Thyroid gland (tissue), 4 donors: ENCODE measurements at places on chromosomes 13 and 19. TPM values are rescaled to one million over a fixed set of nuclear protein-coding genes. Genes with fewer than 3 reads are reported as not detected.

DNA sequence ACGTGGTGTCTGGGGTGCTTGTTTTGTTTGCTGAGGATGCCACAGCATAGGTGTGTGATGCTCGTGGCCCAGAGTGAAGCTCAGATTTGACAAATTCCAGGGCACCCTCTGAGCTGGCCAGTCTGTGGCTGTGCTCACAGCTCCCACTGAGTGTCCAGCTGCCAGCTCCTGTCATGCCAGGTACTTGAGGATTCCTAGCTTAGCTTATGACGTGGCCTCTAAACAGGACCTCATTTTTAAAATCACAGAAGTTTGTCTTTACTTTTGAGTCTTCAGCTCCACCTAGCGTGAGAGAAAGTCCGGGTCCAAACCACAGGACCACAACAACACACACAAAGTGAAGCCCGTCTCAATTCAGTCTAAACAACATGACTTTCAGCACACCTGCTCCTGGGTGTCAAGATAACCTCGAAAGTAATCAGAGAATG lies 117.3 kb downstream of the RAB20 start:
- H3K27me3 ChIP-seq, result no peaks in the 10 kb centered on the region
- peak; percentile 62 for DNase-seq
- no peak overlapping the region for H3K27ac ChIP-seq
- H3K36me3 ChIP-seq, result peaks cover 22% of the 10 kb centered on the region
- peaks cover 4% of the 10 kb centered on the region for H3K4me1 ChIP-seq
- no peak overlapping the region for H3K4me3 ChIP-seq

- H3K36me3 ChIP-seq, result no peaks in the 10 kb centered on the region
- H3K4me3 ChIP-seq, result no peak overlapping the region
- H3K27ac ChIP-seq, result no peak overlapping the region
- no peaks in the 10 kb centered on the region for H3K27me3 ChIP-seq
- peaks cover 14% of the 10 kb centered on the region for H3K4me1 ChIP-seq
Observed at GRCh38 chr19:20926796-20927195, 3.7 kb downstream of the ZNF85 start.

DNA sequence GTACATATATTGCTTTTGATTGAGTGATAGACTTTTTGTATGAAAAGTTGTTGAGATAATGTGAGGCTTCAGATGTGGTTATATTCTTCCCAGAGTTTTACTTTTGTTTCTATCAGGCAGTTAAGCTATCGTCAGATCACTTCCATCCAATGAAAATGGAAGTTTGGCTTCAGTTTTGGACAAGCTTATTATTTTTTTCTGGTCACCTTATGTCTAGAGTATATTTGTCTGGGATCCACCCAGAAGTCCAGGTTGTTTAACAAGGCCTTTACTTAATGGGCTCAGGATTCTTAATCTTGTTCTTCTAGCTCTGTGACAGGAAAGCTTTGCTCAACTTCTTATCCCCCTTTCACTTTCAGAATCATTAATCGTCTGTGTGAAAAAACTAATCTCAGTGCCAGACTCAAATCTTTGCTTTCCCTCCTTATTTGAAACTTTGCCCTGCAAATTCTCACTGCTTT lies 150.9 kb downstream of the PDS5B start:
- H3K36me3 ChIP-seq, result no peaks in the 10 kb centered on the region
- no peak overlapping the region for H3K4me3 ChIP-seq
- no peaks in the 10 kb centered on the region for H3K27me3 ChIP-seq
- peaks cover 7% of the 10 kb centered on the region for H3K4me1 ChIP-seq

- H3K36me3 ChIP-seq, result no peaks in the 10 kb centered on the region
- no peak overlapping the region for H3K27ac ChIP-seq
- no peak overlapping the region for H3K4me3 ChIP-seq
- no peaks in the 10 kb centered on the region for H3K4me1 ChIP-seq
Observed at GRCh38 chr19:1690699-1691307, 38.4 kb upstream of the TCF3 start.

- H3K4me1 ChIP-seq, result peaks cover 27% of the 10 kb centered on the region
- no peaks in the 10 kb centered on the region for H3K27me3 ChIP-seq
- DNase-seq, result no peak
Observed at GRCh38 chr19:40286971-40287421, 1.9 kb upstream of the AKT2 start.

SIAH3 gene
- not detected for total RNA-seq

PLVAP gene
- 113 TPM for total RNA-seq

ZNF471 gene
- 9.4 TPM for total RNA-seq

CALM3 gene
- 190 TPM for total RNA-seq
